ENCODE measurements at places on chromosomes 6 and 20.
A peak's percentile ranks its signal among the peaks of the same experiment; 100 is the strongest.

- DNase-seq, result no peak
Observed at GRCh38 chr6:29941916-29942274, 437 bp upstream of the HLA-A start.

- DNase-seq, result no peak
Observed at GRCh38 chr6:683742-684440, 9.0 kb downstream of the EXOC2 start.

GRCh38 chr6:35166520-35166919 lies 25.4 kb upstream of the TCP11 start:
- no peak for DNase-seq

- DNase-seq, result no peak
Observed at GRCh38 chr6:43778131-43778855, 8.3 kb downstream of the VEGFA start.

DNA sequence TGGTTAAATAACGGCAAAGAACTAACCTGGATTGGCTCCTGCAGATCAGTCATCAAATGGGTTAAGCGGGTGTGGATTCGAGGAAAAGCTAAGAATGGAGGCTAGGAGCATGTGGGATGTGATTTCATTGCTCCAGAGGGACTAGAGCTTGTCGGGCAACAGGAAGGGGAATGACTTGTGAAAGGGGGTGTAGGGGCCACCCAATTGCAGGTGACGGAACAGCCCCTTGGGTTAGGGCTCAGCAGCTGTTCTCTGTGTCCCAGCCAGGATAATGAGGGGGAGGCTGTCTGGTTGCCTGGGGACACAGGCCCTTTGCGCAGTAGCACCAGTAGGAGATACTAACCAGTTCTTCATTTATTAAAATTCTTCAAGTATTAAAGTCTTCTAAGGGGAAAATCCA lies 25.0 kb upstream of the MRPS18A start:
- DNase-seq, result no peak

DNA sequence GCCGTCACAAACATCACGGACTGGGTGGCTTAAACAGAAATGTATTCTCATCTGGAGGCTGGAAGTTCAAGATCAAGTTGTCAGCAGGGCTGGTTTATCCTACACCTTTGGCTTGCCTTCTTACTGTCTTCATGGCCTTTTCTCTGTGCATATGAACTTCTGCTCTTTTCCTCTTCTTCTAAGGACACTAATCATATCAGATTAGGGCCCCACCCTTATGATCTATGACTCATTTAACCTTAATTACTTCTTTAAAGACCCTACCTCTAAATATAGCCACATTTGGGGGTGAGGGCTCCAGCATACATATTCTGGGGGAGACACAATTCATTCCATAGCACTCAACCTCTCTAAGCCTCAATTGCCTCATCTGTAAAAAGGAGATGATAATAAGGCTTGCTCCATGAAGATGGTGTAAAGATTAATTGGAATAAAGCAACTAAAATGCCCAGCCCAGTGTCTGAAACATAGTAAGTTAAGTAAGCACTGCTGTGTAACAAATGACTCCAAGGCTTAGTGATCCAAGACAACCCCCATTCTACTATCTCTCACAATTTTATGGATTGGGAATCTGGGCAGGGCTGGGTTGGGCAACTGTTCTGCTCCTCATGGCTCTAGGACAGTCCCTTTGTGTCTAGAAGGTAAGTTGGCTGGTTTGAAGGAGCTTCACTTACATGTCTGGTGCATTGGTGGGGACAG lies 119.8 kb downstream of the BANF2 start:
- no peak for DNase-seq

DNA sequence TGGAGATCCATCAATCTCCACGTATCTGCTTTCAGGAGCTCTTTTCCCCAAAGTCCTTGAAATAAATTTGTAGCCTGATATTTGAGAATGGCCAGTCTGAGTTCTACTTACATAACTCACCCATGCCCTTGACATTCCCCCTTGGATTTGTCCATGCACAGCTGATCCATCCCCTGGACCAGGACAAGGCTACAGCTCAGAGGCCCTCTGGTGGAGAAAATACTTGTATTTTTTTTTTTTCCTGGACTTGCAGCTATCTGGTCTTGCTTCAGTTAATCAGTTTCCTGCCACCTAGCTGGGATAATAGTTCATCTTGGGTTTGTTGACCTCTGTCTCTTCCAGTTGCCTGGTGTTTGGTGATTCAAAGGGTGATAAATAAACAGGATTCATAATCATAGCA lies 467.6 kb downstream of the DHX35 start:
- DNase-seq, result no peak

DNA sequence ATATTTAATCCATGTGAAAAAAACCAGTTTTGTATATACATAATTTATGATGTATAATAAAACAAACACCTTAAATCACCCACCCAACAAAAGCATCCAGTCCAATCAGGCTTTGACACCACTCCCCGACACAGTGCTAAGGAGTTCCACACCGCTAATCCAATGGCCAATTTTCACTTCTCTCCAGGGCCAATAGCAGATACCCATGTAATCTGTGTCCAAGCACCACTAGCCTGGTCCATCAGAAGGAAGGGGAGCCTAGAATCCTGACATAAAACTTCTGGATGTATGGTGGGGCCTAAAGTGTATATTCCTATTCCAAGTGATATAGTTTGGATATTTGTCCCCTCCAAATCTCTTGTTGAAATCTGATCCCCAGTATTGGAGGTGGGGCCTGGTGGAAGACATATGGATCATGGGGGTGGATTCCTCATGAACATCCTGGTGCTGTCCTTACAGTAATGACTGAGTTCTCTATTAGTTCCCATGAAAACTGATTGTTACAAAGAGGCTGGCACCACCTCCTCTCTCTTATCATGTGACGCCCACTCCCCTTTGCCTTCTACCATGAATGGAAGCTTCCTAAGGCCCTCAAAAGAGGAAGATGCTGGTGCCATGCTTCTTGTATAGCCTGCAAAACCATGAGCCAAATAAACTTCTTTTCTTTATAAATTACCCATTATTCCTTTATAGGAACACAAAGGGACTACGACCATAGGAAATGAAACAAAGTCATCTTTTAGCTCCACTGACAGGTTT lies 20.8 kb downstream of the RALGAPA2 start:
- DNase-seq, result no peak

DNA sequence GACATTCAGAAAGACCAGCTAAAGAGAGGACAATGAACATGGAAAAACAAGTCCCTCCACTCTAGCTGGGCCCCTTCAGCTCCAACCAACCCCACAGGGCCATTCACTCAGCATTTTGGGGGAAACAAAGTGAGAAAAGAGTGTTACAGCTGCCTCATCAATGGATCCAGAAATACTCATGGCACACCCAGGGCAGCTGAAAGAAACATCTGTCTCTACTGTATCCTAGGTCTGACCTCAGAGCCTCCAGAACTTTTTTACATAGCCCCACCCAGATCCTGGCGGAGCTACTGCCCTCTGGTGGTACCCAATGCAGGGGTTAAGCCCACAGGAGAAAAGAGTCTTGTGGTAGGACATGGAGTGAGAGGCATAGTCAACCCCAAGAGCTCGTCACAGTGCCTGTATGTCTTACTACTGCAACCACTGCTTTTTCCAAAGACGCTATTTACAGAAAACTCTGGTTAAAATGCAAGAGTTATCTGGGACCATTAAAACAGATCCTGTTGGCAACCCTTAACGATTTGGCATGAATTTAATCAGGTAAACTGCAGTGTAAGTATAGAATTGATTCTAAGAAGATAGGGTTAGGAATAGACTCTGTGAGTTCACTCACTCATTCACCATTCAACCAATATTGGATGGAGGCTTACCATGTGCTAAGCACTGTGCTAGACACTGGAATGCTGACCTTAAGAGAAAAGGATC lies 37.4 kb upstream of the FAM83C start:
- peak; percentile 52 for DNase-seq

GRCh38 chr6:33694401-33694931 lies 17.0 kb downstream of the UQCC2 start:
- no peak for DNase-seq

- no peak for DNase-seq
Observed at GRCh38 chr6:163337958-163338357, 76.6 kb upstream of the QKI start.

DNA sequence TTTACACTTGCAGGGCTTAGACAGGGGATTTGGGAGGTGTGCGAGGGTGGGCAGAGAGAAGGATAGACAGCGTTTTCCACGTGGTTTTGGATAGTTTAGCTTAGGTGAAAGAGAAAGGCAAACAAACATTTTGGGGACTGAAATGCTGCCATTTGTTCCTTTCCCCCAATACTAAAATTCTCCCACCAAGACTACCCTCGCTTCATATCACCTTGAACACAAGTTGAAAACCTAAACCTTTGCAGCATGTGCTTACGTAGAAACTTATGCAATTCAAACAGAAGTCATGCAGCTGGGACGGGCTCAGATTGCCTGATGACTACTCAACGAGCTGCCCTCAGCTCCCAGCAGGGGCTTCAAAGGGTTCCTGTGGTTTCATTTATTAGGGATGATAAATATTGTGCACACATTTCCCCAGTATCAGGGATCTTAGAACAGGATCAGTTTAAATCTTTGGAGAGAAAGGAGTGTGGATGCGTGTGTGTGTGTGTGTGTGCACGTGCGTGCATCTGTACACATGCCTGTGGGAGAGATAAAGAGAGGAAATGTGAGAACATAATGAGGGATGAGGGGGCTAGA lies 77.3 kb downstream of the SLC22A23 start:
- no peak for DNase-seq

DNA sequence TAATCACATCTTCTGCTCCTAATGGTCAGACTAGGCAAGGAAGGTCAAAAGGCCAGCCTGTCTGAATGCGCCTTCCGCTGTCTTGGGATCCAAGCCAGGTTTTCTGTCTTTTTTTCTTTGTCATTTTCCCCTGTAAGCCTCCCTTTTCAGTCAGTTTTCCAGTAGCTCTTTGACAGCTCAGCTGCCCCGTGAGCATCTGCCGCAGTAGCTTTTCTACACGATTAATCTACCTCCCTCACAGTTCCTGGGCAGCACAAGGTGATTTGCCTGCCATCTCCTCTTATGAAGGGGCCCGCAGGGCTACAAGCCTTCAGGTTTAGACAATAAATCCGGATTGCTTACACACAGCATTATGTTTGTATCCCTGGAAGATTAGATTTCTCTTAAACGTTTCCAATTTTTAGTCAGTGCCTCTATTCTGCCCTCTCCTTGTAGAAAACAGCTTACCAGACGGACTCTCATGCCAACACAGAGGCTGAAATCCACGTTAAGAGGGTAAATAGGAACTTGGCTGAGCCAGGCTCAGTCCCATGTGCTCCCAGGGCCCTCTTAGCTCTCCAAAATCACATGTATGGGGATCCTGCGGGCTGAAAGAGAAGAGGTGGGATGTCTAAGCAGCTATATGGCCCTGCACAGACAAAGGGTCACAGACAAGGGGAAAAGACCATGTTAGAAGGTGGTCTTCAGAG lies 77.2 kb downstream of the LY86 start:
- DNase-seq, result no peak

DNA sequence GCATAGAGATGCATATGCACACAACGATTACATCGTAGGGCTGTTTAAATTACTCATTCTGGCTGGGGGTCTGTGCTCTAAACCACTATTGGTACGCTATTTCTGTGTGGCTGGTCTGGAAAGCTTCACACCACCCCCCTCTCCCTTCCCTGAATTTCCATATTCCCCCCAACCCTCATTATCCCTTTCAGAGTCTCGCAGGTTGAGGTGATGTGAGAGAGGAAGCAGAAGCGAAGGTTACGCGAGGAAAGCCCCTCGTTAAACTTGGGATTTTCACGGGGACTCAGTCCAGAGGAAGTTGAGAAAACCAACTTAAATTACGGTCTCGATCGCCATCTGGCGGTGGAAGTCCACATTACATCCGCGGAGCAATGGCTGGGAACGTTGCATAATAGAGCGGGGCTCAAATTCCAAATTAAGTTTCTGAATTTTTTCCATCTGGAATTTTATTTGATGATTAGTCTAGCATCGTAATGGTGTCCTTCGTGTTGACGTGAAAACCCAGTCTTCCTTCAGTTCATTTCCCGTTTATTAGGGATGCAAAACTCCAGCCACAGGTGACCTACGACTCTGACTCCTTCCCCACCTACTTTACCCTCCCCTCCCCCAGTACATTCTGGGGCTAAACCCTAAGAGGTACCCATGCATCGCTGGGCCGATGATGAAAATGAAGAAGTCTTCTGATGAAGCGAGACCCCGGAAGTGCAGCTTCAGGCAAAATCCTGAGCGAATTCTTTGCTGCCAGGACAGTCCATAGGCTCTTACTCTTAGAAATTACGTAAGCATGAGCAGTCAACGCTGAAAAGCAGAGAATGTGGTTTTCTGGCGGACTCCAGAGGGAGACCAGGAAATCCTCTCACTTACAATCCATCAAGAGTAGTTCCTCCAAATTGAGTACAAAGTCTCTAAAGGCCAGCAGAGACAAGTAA lies 19.7 kb downstream of the HLA-DOB start:
- DNase-seq, result peak; percentile 80

- no peak for DNase-seq
Observed at GRCh38 chr6:90914312-90914711, 327.4 kb upstream of the MAP3K7 start.

DNA sequence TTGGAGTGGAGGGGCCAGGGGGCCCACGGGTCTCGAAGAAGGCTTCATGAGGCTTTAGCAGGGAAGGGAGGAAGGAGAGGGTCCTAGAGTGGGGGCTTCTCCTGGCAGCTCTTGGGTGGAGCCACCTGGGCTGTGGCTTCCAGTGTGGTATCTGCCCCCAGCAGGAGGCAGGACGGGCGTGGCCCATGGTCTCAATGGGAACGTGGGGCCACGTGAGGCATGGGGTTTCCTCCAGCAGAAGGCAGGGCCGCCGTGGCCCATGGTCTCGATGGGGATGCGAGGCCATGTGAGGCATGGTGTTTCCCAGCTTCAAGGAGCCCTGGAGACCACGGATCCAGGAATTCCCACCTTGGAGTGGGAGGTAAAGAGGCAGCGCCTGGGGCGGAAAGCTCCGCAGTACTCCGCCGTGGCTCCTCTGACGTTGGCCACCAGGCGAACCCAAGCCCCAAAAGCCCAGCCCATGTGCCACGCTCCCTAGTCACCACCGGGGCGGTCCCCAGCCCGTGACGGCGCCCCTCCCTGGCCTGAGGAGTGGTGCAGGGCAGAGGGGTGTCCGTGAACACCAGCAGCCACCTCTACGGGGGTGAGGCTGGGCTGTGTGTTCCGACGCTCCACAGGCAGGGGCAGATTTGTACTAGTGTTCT lies 62.0 kb upstream of the GATA5 start:
- DNase-seq, result no peak

- no peak for DNase-seq
Observed at GRCh38 chr20:19920381-19921138, 96.6 kb upstream of the NAA20 start.

GRCh38 chr20:50580016-50580747 lies 70.0 kb downstream of the PTPN1 start:
- DNase-seq, result no peak

DNA sequence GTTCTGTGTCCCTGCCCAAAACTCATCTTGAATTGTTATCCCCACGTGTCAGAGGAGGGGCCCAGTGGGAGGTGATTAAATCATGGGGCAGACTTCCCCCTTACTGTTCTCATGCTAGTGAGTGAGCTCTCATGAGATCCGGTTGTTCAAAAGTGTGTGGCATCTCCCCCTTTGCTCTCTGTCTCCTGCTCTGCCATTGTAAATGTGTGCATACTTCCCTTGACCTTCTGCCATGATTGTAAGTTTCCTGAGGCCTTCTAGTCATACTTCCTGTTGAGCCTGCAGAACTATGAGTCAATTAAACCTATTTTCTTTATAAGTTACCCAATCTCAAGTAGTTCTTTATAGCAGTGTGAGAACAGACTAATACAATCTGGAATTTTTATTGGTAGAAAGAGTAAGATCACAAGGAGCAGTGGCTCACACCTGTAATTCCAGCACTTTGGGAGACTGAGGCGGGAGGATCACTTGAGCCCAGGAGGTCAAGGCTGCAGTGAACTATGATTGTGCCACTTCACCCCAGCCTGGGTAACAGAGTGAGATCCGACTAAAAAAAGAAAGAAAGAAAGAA lies 47.1 kb upstream of the SLC22A16 start:
- DNase-seq, result no peak
